Pancreas (tissue), 10 donors: ENCODE measurements at places on chromosomes 1 and 21.

DNA sequence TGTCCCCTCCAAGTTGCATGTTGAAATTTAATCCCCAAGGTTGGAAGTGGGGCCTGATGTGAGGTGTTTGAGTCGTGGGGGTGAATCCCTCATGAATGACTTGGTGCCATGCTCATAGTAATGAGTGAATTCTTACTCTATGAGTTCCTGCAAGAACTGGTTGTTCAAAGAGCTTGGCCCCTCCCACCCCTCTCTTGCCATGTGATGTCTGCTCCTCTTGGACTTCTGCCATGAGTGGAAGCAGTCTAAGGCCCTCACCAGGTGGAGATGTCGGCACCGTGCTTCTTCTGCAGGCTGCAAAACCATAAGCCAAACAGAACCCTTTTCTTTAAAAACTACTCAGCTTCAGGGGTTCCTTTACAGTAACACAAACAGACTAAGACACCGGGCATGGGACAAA is 14.3 kb downstream of the G0S2 start:
- no peak for DNase-seq

GRCh38 chr1:220685879-220686278 is 4.3 kb upstream of the C1orf115 start:
- DNase-seq, result no peak

GRCh38 chr1:15637826-15638225 is 20.6 kb downstream of the DDI2 start:
- DNase-seq, result no peak

- DNase-seq, result no peak
Observed at GRCh38 chr1:78055565-78056132, 9.9 kb downstream of the GIPC2 start.

DNA sequence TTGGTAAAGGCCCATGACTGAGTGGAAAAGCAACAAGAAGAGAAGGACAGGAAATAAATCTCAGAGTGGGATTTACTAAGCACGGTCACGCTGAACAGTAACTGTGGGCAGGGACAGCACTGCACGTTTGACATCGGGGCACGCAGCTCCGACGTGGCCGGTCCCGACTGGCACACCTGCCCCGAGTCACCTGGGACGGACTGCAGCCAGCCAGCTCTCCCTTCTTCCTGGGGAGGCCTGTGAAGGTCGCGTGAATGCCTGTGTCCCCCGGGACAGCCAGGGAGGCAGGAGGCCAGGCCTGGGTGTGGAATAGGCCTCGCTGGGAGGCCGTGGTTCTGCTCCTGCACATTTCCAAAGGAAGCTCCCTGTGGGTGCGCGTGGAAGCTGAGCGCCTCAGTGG is 140.2 kb downstream of the PRDM16 start:
- no peak for DNase-seq
